ENCODE measurements at places on chromosomes 7 and 10. TPM values are rescaled to one million over a fixed set of nuclear protein-coding genes. Genes with fewer than 3 reads are reported as not detected.

DNA sequence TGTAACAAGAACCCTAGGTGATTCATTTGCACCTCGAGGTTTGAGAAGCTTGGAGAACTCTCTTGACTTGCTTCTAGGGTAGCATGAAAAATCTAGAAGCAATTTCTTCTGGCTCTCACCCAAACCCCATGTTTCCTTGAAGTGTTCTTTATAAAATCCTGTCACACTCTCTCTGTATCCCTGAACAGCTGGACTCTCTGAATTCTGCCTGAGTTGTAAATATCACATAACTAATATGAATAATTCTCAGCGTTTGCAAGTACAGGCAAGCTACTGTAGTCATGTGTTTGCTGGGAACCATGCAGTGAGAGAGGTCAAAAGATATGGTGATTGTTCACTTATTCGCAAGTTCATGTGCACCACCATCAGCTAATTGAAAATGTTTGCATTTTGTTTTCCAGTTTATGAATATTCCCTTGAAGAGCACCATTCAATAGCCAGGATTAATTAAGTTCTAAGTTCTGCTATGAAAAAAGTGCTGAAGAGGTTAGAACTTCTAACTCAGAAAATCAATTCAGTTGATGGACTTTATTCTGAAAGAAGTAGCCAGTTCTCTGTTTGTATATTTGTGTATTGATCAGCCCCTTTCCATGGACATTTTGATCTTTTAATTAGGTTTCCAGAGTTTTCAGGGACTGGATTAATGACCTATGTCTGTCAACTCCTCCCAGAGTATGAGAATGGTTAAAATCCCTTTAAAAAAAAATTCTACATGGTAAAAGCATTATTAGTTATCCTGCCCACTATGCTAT, 243.0 kb downstream of the PLXDC2 start:
- no peak for DNase-seq

DNA sequence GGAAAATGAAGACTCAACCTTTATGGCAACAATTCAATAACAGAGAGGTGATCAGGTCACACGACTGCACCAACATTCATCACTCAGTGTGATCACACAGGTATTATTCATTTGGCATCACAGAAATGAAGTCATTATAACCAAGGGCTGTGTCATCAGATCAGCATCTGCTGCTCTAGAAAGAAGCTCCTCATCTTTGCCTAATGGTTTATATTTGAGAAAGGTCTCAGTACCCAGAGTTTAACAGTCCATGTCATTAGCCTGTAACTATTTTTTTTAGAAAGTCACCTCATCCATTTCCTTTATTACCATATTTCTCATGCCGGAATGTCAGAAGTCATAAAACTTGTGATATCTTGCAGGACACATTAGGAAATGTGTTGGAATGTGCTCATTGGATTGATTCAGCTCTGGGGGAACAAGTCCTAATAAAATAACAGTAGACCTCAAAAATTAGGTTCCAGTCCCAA, 45.1 kb upstream of the PRKG1 start:
- no peak for DNase-seq

Gene NRP1
- total RNA-seq, result 6.5 TPM

Gene CFAP46
- total RNA-seq, result 0.20 TPM

Gene GRB10
- total RNA-seq, result 59.9 TPM

Gene LRRC18
- total RNA-seq, result not detected
